Subcutaneous adipose tissue (tissue), 4 donors: ENCODE measurements at places on chromosomes 3 and 15. TPM values are rescaled to one million over a fixed set of nuclear protein-coding genes. Genes with fewer than 3 reads are reported as not detected.

The MUC4 gene
- total RNA-seq, result not detected

The NOX5 gene
- 2.1 TPM for total RNA-seq

The RBP2 gene
- total RNA-seq, result not detected

The IGF2BP2 gene
- 25.3 TPM for total RNA-seq

The OR5K2 gene
- total RNA-seq, result not detected

The CYP11A1 gene
- 2.5 TPM for total RNA-seq

The KBTBD12 gene
- not detected for total RNA-seq

The CRTC3 gene
- 54.5 TPM for total RNA-seq

The FBXW12 gene
- not detected for total RNA-seq

The LEKR1 gene
- 0.22 TPM for total RNA-seq

The IL17RE gene
- 17.4 TPM for total RNA-seq

The ATP8B4 gene
- total RNA-seq, result 73.8 TPM
